ENCODE measurements at places on chromosomes 13 and 19.

DNA sequence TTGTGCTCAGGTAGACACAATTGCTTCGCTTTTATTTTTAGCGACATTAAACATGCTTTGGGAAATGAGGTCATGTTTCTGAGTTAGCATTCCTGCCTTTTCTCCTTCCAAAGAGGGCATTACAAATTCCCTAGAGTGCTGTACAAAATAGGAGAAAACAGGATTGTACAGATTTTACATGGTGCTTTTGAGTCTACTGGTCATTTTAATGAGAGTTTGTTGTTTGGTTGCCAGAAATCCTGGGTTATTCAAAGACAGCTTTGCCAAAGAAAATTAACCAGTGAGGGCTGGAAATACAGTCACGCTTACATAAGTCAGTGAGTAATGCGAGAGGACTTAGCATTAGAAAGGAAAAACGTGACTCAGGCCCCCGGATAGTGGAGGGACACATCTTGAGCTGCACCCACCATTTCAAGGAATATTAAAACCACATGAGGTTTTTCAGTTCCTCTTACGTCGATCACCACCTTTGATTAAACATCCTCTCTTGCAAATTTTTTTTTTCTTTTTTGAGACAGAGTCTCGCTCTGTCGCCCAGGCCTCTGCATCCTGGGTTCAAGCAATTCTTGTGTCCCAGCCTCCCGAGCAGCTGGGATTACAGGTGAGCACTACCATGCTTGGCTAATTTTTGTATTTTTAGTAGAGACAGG lies 55.4 kb downstream of the SACS start:
- DNase-seq = peak; percentile 84

DNA sequence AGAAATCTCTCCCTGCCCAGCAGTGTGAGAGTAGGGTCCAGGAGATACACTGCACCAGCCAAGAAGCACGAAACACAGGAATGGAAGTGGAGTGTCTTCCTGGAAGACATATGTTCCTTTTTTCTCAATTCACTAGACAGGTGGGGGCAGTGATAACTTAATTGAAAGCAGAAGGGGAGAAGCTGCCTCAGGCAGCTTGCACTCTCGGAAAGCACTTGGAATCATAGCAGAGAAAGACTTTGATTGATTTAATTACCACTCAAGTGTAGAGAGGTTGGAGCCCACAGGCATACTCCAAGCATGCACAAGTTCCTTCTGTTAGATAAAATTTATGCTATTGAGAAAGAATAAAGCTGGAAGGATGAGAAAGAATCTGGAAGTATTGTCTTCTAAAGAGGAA lies 249.4 kb downstream of the SLITRK6 start:
- DNase-seq = no peak

GRCh38 chr19:10044390-10044789 lies 31.1 kb downstream of the RDH8 start:
- no peak for DNase-seq

DNA sequence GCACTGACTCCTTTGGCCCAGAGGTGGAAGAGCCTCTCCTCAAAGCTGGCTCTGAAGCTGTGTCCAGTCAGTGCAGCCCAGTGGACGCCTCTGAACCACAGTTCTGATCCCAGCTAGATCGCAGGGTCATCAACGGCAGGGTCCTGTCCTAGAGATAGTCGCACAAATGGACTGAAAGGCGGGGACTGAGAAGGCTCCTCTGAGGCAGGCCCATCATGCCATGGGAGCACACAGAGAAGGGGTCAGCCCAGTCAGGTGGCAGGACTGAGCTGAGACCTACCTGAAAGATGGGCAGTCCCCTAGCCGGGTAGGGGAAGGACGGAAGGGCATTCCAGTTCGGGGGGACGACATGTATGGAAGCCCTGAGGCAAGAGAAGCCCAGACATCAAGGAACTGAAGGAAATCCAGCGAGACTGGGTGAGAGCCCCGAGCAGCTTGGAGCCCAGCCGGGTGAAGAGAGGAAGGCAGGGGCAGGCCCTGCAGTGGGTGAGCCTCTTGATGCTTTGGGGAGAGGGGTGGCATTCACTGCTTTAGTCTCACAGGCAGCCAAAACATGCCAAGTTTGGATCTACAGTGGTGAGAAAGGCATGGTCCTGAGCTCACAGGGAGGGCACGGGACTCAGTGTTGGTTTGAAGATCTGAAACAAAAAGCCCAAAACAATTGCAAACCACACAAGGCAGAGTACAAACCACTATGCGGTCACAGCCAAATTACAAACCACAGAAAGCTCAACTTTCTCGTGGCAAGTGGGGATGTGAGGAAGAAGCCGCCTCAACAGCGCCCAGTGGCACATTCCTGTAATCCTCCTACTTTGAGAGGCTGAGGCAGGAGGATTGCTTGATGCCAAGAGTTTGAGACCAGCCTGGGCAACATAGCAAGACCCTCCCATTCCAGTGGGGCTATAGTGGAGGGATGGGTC lies 10.0 kb downstream of the CALM3 start:
- no peak for DNase-seq

DNA sequence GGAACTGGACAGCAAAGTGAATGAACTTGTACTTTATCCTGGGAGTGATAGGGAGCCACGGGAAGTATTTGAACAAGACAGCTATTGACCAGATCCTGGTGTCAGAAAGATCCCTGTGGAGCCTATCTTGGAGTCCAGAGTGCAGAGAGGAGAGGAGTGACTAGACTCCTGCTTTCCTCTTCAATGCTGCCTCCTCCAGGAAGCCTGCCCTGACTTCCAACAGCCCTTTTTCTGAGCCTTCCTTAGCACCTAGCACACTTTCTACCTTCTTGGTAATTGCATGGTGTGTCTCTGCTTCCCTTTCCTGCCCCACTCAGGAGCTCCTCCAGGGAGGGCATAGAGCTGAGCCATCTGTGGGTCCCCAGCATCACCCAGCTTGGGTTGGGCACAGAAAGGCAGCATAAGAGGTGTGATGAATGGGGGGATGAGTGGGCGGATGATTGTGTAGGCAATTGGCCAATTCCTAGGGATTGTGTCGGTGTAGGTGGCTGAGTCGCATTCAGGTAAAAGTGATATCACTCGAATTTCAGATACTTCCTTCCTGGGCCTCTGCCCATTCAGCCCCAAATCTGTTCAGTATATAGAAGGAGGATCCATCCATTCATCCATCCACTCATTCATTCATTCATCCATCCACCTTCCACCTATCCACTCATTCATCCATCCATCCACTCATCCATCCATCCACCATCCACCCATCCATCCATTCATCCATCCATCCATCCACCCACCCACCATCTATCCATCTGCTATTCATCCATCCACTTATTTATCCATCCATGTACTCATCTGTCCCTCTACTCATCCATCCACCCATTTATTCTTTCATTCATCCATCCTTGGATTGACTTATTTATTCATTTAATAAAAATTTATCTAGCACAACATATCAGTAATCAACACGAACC lies 26.9 kb downstream of the CYP4F22 start:
- DNase-seq = no peak

- DNase-seq = peak; percentile 63
These were observed 4.8 kb upstream of the LAMP1 start for GRCh38 chr13:113292021-113292862.

DNA sequence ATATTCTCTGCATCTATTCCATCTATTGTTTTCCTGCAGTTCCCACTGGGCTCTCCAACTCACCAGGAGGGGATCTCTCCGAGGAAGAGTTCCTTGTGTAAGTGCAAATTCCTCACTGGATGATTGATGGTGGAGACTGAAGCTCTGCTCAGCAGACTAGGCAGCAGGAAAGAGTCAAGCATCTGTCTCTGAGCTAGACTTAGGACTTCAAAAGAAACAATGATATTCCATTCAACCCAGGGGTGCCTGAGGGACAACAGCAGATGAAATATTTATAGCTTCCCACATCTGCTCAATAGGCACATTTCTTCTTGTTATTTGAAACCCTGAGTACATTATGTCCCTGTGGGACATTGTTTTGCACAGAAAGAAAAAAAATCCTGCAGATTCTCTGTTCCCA lies at the start of the genes OR7A5 and OR7C1:
Gene OR7A5, minus strand, starts transcription at position 175 of the 400 bp plus-strand sequence. CDS start 6,944 bp downstream, outside the sequence.
Gene OR7C1, minus strand, starts transcription at position 175 of the 400 bp plus-strand sequence. CDS start 35,049 bp downstream, outside the sequence.
- DNase-seq = no peak

DNA sequence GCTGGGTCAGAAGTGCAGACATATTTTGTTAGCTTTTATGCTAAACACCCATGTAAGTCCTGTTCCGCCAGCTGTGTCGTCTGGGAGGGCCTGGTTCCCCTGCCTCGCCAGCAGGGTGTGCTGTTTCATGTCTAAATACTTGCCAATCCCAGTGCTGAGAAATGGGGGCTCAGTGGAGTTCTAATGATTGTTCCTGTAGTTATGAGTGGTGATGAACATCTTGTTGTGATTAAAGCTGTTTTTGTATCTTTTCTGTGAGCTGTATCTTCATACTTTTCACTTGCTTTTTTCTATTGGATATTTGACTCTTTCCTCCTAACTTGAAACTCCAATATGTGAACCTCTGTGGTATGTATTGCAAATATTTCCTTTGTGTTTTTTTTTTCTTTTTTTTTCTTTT lies 32.7 kb downstream of the KDM4B start:
- DNase-seq = peak; percentile 55

DNA sequence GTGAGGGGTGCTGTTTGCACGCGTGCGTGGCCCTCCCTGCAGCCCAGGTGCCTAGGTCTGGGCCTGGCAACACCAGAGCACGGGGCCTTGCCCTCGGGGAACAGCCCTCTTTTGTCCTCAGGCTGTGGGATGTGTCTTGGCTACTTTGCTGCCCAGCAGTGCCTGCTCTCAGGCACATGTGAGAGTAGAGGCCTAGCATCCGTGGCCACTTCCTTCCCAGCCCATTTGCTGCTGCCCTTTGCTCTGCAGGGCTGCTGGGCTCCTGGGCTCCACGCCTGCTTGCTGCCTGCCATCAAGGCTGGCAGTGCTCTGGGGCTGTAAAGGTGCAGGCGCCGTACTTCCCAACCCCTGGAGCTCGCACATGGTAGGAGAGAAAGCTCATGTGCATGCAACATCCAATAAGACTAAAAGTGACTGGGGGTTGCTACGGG lies 46.6 kb downstream of the CAPN12 start:
- DNase-seq = no peak

DNA sequence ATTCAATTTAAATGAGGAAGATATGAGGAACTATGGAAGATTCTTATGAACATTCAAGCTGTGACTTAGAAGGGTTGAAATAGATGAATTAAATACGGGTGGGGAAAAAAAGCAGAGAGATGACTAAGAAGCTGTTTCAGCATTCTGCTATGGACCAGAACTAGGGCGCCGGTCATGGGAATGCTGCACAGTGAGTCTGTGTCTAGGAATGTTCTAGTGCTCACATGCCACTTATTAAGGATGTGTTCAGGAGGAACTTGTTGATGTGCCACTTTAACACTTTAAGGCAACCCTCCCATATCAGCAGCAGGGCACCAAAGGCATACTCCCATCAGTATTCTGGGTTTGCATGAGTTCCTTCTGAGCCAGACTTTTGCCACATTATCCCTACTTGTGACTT lies 152.1 kb downstream of the POSTN start:
- peak; percentile 92 for DNase-seq

GRCh38 chr13:22748866-22749577 lies 431.8 kb upstream of the SGCG start:
- no peak for DNase-seq

- no peak for DNase-seq
These were observed 182.1 kb downstream of the RFC3 start for GRCh38 chr13:33999811-34000605.

GRCh38 chr19:51179256-51179655 lies 37.2 kb downstream of the SIGLEC7 start:
- DNase-seq = no peak

DNA sequence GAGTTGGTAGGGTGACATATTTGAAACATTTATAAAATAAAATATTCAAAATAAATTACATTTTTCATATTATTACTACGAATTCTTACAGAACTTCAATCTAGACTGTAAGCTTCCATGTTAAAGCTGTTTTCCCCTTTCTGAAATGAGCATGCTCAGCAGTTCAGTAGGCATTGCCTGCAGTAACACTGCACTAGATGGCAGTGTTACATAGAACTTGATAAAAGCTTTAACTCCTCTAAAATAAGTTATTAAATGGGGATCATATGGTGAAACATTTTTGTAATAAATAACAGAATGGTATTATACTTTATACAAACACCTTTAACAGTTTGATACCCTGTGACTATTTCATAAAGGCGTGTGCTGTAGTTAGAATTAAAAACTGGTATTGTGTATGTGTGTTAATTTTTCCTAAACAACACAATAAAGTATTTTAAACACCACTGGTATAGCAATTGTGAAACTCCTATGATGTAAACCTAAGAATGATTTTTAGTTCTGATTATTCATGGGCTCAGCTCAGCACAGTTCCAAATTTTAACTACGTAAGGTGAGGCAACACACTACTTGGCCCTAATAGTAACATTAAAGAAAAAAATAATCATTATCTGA lies 11.6 kb upstream of the GPR18 start:
- peak; percentile 75 for DNase-seq

DNA sequence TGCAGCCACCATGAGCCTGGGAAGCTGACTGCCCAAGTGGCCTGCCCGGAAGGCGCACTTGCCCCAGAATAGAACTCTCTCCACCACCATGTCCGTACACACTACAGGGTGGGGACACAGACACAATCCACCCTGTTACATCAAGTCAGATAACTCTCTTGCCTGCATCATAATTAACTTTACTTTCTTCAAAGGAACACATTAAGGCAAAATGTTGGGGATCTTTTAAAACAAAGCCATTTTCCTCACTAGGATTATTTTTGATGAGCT lies 23.3 kb upstream of the VSTM2B start:
- no peak for DNase-seq

DNA sequence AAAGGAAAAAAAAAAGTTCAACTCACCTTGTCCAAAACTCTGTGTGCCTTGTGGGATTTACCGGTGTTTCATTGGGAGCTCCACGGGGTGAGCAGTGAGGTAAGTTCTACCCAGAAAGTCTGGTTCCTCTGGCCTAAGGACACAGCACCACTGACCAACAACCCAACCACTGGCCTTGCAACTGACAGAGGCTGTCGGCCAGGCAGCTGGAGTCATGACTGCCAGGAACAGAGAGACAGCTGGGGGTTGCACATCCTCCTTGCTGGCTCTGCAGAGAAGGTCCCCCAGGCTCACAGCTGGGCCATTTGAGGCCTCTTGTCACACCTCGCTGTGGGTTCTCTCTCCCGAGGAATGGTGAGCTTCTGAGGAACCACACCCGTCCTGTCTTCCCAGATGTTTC lies 59.5 kb downstream of the ANKRD10 start:
- DNase-seq = no peak

GRCh38 chr19:2113439-2114211 lies 16.9 kb downstream of the IZUMO4 start:
- DNase-seq = peak; percentile 11

DNA sequence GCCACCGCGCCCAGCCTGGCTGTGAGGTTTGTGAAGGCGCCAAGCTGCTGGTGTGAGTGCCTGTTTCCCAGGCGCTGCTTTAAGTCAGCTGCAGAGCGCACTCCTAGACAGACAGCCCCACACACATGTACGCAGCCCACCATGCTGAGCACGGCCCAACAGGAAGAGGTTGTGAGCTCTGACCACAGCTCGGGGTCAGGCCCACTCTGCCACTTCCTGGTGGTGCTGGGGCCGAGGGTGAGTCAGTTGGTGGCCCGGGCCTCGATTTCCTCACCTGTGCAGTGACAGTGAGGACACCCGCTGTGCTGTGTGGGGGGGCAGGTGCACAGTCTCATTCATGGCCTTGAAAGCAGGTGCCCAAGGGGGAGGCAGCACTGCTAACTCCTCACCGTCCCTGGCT lies 106.7 kb downstream of the KDM4B start:
- no peak for DNase-seq

GRCh38 chr19:52897138-52897935 lies at the start of gene ZNF320:
ZNF320 (minus strand) TSS chr19:52897635; CDS start chr19:52890255, 7,380 bp downstream.
- peak; percentile 94 for DNase-seq

Measured in mesenchymal stem cell (in vitro differentiated cells and primary cell).